Hindlimb muscle (tissue), 1 donor: ENCODE measurements at places on chromosomes 2 and 18. TPM values are rescaled to one million over a fixed set of nuclear protein-coding genes. Genes with fewer than 3 reads are reported as not detected.

Gene TNFRSF11A
- 4.7 TPM for polyA plus RNA-seq

Gene ANKAR
- 5.6 TPM for polyA plus RNA-seq

Gene OSR1
- 13.7 TPM for polyA plus RNA-seq

Gene LPIN2
- 11.7 TPM for polyA plus RNA-seq

- no peak for DNase-seq
Observed at GRCh38 chr18:74590671-74591070, 7.0 kb upstream of the ZNF407 start.

DNA sequence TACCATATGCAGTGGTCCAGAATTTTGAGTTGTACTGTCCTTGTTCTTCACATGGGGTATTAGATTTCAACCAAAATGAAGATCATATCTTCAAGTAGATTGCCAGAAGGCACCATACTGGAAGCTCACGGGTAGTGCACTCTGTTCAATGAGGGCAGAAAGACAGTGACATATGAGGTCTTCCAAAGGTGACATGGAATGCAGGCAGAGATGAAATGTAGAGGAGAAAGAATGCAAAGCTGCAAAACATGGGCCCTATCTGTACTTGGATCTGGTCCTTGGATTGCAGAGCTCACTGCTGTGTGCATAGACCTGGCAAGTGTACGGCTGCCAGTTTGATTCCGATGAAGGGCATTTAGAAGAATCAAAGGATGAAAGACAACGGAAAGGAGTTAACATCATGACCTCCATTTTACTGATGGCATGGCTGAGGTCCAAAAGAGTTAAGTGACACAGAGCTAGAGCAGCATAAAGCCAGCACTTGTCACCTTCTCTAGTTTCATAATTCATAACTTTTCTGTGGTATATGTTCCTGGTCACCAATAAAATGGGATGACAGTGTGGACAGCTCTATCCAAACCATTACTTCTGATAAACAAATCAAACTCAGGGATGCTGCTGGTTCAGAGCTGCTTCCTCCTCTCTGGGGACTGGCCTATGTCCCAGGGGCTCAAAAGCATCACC lies 64.7 kb downstream of the BCL2 start:
- no peak for DNase-seq

DNA sequence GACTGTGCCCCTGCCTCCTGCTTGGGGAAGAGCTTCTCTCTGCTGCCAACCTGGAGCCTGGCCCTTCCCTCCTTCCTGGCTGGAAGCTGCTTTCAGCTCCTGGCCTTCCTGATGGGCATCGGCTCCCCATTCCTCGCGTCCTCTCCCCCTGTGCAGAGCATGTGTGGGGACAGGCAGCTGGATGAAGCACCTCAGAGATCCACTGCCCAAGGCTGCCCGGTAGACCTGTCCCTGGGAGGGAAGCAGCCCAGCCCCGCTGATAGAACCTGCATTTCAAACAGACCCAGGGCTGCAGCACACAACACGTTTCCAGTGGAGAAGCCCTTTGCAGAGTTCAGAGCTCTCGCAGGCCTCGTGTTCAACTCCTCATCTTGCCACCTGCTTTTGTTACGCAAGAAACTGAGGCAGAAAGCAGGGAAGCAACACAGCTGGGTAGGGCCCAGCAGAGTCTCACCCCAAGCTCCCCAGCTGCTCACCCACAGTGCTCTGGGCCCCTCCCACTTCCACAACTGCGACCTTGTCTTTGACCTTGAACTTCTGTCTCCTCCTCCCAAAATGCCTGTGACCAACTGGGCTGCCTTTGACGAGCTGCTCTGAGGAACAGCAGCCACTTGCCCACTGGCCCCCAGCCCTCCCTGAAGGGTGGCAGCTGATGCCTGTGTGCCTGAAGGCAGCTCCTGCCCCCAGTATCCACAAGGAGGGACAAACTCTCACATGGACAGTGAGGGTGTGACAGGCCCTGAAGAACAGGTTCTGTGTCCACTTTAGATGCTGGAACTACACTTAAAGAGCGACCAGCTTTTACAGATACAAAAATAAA lies 65.5 kb downstream of the PARD6G start:
- DNase-seq = no peak

- no peak for DNase-seq
Observed at GRCh38 chr18:41265047-41265446, 690.0 kb upstream of the PIK3C3 start.

DNA sequence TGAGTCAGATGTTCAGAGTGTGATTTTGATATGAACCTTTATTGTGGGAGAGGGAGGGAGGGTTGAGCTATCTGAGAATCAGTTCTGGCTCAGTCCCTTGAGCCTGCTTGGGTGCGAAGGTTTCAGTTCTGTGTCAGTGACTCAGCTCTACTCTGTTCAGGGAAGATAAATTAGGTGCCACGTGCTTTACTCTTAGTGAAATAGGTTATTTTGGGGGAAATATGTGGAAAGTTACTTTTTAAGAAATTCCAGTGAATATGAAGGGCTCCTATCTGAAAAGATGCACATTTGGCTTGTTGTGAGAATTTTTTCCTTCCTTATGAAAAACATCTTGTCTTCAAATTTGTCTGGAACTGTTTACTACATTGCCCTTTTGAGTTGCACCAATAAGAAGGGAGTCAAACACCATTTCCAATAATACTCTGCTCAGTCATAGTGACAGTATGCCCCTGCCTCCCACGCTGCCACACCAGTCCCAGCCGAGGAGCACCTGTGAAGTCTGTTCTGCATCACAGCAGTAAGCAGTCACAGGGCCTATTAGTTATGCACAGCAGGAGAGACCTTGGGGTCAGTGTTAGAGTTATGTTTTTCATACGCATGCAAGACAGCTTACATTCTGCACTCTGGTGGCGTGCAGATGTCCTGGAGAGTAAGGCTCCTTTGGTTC lies 32.8 kb upstream of the DNAH7 start:
- DNase-seq = no peak

- no peak for DNase-seq
Observed at GRCh38 chr2:32981612-32982011, 34.9 kb downstream of the LTBP1 start.
